Fibroblast of pulmonary artery (primary cell): ENCODE measurements at places on chromosomes 16 and 17.
A peak's percentile ranks its signal among the peaks of the same experiment; 100 is the strongest.

GRCh38 chr17:6231465-6231864 lies 161.3 kb downstream of the WSCD1 start:
- no peak for DNase-seq

DNA sequence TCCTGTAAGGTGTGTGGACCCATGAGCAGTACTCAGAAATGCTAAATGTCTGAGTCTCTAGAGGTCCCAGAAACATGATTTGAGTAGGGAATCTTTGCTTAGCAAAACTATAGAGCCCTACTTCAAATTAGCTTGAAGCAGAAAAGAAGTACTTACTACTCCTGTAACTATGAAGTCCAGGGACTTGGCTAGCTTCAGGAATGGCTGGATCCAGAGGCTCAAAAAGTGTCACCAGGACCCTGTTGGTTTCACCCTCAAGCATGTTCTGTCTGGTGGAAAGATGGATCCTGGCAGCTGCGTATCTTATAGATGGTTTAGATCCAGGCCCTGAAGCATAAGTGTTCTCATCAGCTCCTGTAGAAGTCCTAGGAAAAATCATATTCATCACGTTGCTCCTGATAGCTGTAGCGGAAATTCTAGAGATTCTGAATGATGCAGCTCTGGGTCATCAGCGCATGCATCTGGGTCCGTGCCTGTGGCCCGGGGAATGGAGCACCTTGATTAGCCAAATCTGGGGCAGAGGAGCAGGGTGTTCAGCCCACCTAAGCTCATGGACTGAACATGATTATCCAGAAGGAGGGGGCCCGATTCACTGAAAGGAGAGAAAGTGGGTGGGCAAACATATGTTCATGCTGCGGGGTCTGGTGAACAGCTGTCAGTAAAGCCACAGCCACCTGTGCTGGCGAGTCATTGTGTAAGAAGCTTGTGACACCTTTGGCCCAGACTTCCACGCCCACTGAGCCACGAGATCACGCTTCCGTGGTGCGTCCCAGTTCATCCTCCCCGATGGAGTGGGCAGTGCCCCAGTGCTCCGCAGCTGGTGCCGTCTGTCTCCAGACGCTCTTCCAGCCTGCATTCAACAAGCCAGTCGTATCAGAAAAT lies 260.6 kb downstream of the CPPED1 start:
- no peak for DNase-seq

DNA sequence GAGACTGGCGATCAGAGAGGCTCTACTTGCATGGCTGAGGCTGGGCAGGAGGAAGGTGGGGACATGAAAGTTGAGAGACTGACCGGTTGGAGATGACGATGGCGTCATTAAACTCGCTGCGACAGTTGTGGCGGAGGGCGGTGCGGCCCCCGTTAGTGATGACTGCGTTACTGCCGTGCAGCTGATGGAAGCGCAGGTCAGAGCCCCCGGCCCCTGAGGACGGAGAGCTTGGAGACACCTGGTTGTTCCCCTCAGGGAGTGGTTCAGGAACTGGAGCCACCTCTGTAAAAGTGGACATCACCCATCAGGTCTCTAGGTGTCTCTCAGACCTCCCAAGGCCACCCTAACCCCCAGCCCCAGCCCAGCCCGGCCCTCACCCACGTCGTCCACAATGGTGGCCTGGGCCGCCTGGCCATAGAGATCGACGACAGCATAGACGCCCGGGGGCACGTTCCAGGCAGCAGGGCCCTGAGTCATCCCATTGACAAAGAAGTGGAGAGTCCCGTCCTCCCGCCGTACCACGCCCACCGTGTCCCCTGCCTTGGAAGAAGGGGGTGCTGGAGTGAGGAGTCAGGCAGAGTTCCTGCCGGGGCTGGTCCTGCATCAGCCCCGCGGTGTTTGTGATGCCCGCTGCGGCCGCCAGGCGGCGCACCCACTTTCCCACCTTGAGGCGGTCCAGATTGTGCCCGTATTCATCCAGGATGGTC lies 5.3 kb downstream of the NEURL4 start:
- DNase-seq, result peak; percentile 46

- no peak for DNase-seq
Observed at GRCh38 chr16:27458258-27458657, 56.3 kb downstream of the IL21R start.

DNA sequence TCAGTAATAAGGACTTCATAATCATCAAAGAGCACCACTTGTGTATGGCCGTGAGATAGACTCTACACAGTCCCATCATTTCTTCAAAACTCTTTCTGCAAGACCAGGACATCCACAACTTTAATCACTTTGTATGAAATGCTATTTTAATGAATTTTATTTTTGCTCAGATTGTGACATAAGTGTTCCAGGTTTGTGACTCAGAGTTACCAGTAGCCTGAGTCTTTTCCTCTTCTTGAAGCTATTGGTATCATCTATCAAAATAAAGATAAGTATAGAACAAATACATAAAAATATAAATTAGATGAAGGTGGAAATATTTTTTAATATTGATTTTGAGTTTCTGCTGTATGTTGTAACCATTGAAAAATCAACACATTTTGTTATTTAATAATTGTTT lies 16.6 kb upstream of the VWA3A start:
- no peak for DNase-seq

DNA sequence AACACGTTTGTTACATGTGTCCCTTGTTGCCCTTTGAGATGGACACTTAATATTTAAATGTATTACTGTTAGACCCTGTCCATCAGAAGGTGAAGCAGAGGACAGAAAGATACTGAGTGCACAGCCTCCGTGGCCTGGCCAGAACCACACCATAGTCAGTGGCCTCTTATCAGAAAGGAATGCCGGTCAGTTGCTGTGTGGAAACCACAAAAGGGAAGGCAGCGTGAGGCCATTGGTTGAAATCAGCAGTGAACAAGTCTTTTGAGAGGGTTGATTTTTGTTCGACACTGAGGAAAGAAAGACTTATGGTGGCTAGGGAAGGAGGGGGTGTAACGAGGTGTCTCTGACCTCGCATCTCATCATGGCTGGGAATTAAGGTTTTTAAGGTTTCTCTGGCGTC lies 85.4 kb upstream of the CLEC18A start:
- peak; percentile 89 for DNase-seq

DNA sequence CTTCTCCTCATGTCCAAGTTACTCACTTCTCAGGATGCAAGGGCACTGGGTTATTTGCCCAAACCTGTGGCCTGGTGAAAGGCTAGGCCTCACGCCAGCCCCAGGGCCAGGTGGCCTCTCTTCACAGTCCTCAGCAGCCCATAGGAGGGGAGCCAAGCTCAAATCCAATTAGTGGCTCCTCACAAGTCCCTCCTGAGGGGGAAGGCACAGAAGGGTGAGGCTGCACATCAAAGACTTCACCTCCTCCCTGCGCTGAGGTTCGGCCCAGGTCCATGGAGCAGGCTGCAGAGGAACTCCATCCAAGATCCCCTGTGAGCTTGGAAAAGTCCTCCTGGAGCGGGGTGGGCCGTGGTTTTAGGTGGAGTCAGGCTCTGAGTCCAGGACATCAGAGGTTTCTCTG lies 320.0 kb downstream of the FOXL1 start:
- no peak for DNase-seq

DNA sequence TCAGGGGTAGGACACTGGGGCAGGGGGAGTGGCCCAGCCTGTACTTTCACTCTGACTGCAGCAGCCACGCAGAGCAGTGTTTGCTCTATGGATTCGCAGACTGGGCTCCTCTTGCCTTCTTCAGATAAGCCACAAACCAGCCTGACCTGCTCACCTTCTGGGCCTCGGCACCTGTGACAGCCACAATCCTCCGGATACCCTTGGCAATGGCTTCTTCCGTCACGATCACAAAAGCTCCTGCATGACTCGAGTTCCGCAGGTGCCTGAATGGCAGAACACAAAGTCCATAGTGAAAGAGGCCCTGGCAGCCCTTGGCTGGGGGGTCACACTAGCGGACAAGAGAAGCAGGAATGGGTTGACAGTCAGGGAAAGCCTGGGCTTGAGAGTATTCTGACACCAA lies 3.8 kb upstream of the EXOSC6 start:
- no peak for DNase-seq

DNA sequence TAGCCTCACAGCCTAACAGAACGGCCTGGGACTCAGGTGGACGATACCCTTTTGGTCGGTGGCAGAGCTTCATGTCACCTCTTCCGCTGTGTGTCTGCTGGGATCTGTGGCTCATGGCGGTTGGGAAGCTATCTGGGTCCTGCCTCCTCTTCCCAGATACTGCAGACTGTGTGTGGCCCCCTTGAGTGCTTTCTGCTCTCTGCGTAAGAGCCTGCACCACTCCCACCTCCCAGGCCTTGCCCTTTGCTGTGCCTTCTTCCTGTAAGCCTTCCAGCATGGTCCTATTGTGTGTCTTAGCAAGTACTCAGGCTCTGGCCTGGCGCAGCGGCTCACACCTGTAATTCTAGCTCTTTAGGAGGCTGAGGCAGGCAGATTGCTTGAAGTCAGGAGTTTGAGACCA lies 17.5 kb upstream of the ADCY7 start:
- DNase-seq, result no peak
